ENCODE measurements at places on chromosomes 11 and 22. TPM values are rescaled to one million over a fixed set of nuclear protein-coding genes. Genes with fewer than 3 reads are reported as not detected.

Gene ENTHD1
- total RNA-seq = not detected

GRCh38 chr11:95161248-95161647 is 69.8 kb downstream of the SESN3 start:
- no peaks in the 10 kb centered on the region for H3K4me1 ChIP-seq
- DNase-seq = no peak
- H3K4me3 ChIP-seq = no peak overlapping the region
- H3K27me3 ChIP-seq = no peaks in the 10 kb centered on the region

DNA sequence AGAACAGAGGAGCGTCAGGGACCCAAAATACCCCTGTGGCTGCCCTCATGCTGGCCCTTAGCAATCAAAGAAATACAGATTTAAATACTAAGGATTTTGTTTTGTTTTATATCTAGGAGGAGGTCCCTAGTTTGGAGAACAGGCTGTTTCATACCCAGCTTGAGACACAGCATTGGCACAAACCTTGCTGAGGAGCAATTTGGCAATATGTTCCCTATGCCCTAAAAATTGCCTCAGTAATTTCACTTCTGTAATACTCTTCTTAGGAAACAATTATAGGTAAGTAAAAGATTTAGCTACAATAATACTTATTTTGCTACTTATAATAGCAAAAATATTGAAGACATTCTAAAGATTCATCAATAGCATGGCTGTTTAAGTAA is 37.0 kb downstream of the TSKU start:
- H3K4me1 ChIP-seq = no peaks in the 10 kb centered on the region
- no peak for DNase-seq
- no peak overlapping the region for H3K4me3 ChIP-seq
- H3K27ac ChIP-seq = no peak overlapping the region

GRCh38 chr11:45798793-45799441 is 6.0 kb upstream of the SLC35C1 start:
- H3K27me3 ChIP-seq = no peaks in the 10 kb centered on the region
- H3K27ac ChIP-seq = no peak overlapping the region
- H3K36me3 ChIP-seq = no peaks in the 10 kb centered on the region

DNA sequence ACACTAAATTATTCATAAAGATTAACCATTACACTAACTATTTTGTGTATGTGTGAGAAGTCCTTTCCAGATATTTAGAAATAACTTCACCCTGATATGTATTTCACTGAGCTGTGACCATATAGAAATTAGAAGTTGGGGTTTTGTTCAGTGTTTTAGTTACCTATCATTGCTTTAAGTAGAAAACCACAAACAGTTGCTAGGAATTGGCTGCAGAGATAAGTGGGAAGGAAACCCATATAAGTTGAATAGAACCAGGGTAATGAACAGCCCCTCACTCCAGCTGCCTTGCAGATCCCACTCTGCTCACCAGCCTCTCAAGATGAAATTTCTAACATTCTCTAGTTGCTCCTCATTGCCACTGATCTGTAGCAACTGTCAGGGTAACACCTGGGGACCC is 10.3 kb downstream of the SRSF8 start:
- no peaks in the 10 kb centered on the region for H3K36me3 ChIP-seq
- H3K27me3 ChIP-seq = no peaks in the 10 kb centered on the region
- no peak for DNase-seq
- peaks cover 32% of the 10 kb centered on the region for H3K4me1 ChIP-seq
- no peak overlapping the region for H3K27ac ChIP-seq

- no peaks in the 10 kb centered on the region for H3K4me1 ChIP-seq
- no peaks in the 10 kb centered on the region for H3K27me3 ChIP-seq
- no peak overlapping the region for H3K4me3 ChIP-seq
- no peak for DNase-seq
- H3K27ac ChIP-seq = no peak overlapping the region
Observed at GRCh38 chr22:42202048-42202447, 68.4 kb downstream of the TCF20 start.

GRCh38 chr11:13102865-13103539 is 93.9 kb downstream of the RASSF10 start:
- H3K27ac ChIP-seq = no peak overlapping the region
- DNase-seq = no peak

- no peaks in the 10 kb centered on the region for H3K4me1 ChIP-seq
- H3K27ac ChIP-seq = no peak overlapping the region
- peaks cover 13% of the 10 kb centered on the region for H3K36me3 ChIP-seq
- no peaks in the 10 kb centered on the region for H3K27me3 ChIP-seq
- H3K4me3 ChIP-seq = no peak overlapping the region
Observed at GRCh38 chr11:2592559-2593392, 107.0 kb downstream of the KCNQ1OT1 start.

Data from body of pancreas (tissue), 4 donors.